ENCODE measurements at places on chromosomes 3 and 15. TPM values are rescaled to one million over a fixed set of nuclear protein-coding genes. Genes with fewer than 3 reads are reported as not detected.

- no peaks in the 10 kb centered on the region for H3K27me3 ChIP-seq
- DNase-seq = no peak
- no peaks in the 10 kb centered on the region for H3K36me3 ChIP-seq
- H3K4me3 ChIP-seq = no peak overlapping the region
- H3K27ac ChIP-seq = no peak overlapping the region
These were observed 46.5 kb upstream of the PDE8A start for GRCh38 chr15:84934942-84935729.

The PAQR5 gene
- not detected for total RNA-seq

The AMIGO3 gene
- total RNA-seq = not detected

GRCh38 chr3:112086875-112087524, 811 bp downstream of the C3orf52 start:
- H3K27me3 ChIP-seq = no peaks in the 10 kb centered on the region
- peaks cover 43% of the 10 kb centered on the region for H3K4me1 ChIP-seq
- H3K27ac ChIP-seq = peak overlapping the region; percentile 80
- DNase-seq = no peak
- H3K36me3 ChIP-seq = peaks cover 8% of the 10 kb centered on the region

- H3K4me3 ChIP-seq = peak overlapping the region; percentile 39
- peak; percentile 30 for DNase-seq
- H3K27ac ChIP-seq = peak overlapping the region; percentile 80
- H3K4me1 ChIP-seq = peaks cover 44% of the 10 kb centered on the region
These were observed 65.3 kb downstream of the SLC30A4 start for GRCh38 chr15:45457220-45457619.

DNA sequence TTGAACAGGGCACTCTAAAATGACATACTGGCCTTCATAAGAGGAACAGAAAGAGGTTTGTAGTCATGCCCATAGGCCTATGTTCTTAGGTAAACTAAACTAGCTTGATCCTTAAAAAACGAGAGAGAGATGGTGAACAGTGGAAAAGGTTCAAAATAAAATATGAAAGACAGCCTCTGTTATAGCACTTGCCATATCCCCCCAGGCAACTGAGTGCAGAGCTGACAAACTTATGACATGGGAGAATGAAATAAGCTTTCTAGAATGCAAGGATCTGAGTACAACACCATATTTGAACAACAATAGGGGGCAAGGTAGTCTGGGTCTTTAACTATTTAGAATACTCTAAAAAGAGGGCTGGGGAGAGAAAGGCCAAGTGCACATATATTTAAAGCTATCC, 700.6 kb upstream of the CFAP20DC start:
- H3K4me1 ChIP-seq = peaks cover 32% of the 10 kb centered on the region
- DNase-seq = no peak
- no peaks in the 10 kb centered on the region for H3K27me3 ChIP-seq
- H3K27ac ChIP-seq = no peak overlapping the region
- peaks cover 45% of the 10 kb centered on the region for H3K36me3 ChIP-seq
- H3K4me3 ChIP-seq = no peak overlapping the region

- DNase-seq = no peak
- no peak overlapping the region for H3K27ac ChIP-seq
- H3K27me3 ChIP-seq = peaks cover 7% of the 10 kb centered on the region
These were observed 196.4 kb downstream of the CADPS start for GRCh38 chr3:62678841-62679240.

The FAM81A gene
- 0.57 TPM for total RNA-seq

- H3K36me3 ChIP-seq = no peaks in the 10 kb centered on the region
- no peaks in the 10 kb centered on the region for H3K27me3 ChIP-seq
- H3K4me3 ChIP-seq = no peak overlapping the region
These were observed 53.7 kb upstream of the FGD5 start for GRCh38 chr3:14765060-14765400.

GRCh38 chr3:34676436-34676835, 878.0 kb downstream of the PDCD6IP start:
- no peaks in the 10 kb centered on the region for H3K4me1 ChIP-seq
- DNase-seq = no peak
- H3K27ac ChIP-seq = no peak overlapping the region
- no peaks in the 10 kb centered on the region for H3K27me3 ChIP-seq
- H3K36me3 ChIP-seq = no peaks in the 10 kb centered on the region

- H3K27ac ChIP-seq = no peak overlapping the region
- peaks cover 7% of the 10 kb centered on the region for H3K36me3 ChIP-seq
- no peaks in the 10 kb centered on the region for H3K4me1 ChIP-seq
- H3K4me3 ChIP-seq = no peak overlapping the region
These were observed 61.2 kb downstream of the PEAK1 start for GRCh38 chr15:77358545-77359240.

GRCh38 chr3:151460228-151460627, 633 bp downstream of the IGSF10 start:
- H3K27me3 ChIP-seq = peaks cover 21% of the 10 kb centered on the region
- H3K36me3 ChIP-seq = no peaks in the 10 kb centered on the region
- peak overlapping the region; percentile 19 for H3K4me3 ChIP-seq
- DNase-seq = no peak
- H3K4me1 ChIP-seq = peaks cover 3% of the 10 kb centered on the region

GRCh38 chr3:12916159-12916558, 74.8 kb upstream of the RPL32 start:
- peaks cover 16% of the 10 kb centered on the region for H3K4me1 ChIP-seq
- peak; percentile 25 for DNase-seq
- H3K27ac ChIP-seq = no peak overlapping the region
- H3K4me3 ChIP-seq = no peak overlapping the region
- H3K36me3 ChIP-seq = peaks cover 5% of the 10 kb centered on the region

DNA sequence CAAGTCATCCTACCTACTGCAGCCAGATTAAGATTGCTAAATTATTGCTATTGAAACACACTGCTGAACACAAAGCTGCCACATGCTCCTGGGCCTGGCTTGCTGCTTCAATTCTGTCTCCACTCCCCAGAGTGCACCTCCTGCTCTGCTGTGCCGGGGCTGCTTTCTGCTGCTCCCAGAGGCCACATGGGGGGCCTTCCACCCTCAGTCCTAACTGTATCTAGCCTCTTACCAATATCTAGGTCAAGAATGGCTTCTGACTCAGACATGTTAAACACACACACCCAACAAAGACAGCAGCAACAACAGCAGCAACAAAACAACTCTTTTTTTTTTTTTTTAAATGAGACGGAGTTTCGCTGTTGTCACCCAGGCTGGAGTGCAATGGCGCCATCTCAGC, 33.0 kb downstream of the MYZAP start:
- H3K4me1 ChIP-seq = no peaks in the 10 kb centered on the region
- DNase-seq = no peak
- no peak overlapping the region for H3K27ac ChIP-seq
- no peak overlapping the region for H3K4me3 ChIP-seq
- no peaks in the 10 kb centered on the region for H3K36me3 ChIP-seq

DNA sequence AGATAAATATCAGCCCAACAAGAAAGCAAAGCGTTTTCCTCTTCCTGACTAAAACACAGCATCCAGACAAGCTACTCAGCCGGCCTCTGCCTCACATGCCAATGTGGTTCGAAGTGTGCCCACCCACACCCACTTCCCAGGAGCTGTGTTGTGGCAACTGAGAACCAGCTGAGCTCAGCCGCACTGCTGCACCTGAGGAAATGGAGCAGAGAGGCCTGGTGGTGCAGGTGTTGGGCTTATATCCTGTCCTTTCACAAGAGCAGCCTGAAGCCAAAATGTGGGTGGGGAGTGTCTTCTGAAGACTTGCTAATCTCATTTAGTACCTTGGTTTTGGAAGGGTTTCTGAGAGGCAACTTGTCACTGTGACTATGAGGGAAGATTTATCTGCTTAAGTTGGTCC, 23.0 kb upstream of the RETNLB start:
- H3K27me3 ChIP-seq = no peaks in the 10 kb centered on the region
- H3K4me3 ChIP-seq = no peak overlapping the region
- no peaks in the 10 kb centered on the region for H3K36me3 ChIP-seq
- peak overlapping the region; percentile 66 for H3K27ac ChIP-seq

DNA sequence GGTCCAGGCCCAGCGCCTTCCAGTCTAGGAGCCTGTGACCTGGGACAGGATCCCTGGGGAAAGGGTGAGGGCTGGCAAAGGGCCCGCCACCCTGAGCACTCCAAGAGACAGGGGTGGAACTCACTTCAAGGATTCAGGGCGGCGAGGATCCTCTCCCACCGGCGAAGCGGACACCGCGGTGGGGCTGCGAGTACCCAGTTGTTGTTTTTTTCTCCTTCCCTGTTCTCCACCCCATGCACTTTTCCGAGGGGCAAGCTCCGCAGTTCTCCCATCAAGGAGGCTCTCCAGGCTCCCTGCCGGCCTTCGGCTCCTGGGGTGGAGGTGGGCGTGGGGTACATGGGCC, 387 bp upstream of the PAQR5 start:
- H3K36me3 ChIP-seq = no peaks in the 10 kb centered on the region
- H3K27ac ChIP-seq = no peak overlapping the region
- H3K4me3 ChIP-seq = no peak overlapping the region
- peaks cover 47% of the 10 kb centered on the region for H3K27me3 ChIP-seq
- DNase-seq = no peak

DNA sequence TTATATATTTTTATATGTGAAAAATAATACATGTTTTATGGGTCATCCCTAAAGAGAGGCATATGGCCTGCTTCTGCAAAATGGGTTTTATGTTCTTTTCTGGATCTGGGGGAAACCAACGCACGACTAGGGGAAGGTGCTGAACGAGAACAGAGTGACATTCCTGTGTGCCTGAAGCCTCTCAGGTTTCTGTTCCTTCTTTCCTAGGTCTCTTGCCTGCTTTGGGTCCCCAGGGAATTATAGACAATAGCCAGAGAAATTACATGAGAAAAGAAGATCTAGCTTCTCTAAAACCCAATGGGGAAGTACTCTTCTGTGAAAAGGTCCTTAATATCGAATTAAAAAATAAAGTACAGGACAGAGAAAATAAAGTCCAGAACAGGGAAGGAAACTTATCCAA, 66.5 kb downstream of the IGSF11 start:
- H3K27ac ChIP-seq = no peak overlapping the region
- no peak overlapping the region for H3K4me3 ChIP-seq
- DNase-seq = no peak
- no peaks in the 10 kb centered on the region for H3K36me3 ChIP-seq
- H3K4me1 ChIP-seq = no peaks in the 10 kb centered on the region
- H3K27me3 ChIP-seq = peaks cover 3% of the 10 kb centered on the region

- peak overlapping the region; percentile 44 for H3K27ac ChIP-seq
- no peak overlapping the region for H3K4me3 ChIP-seq
- H3K36me3 ChIP-seq = peaks cover 16% of the 10 kb centered on the region
- DNase-seq = no peak
These were observed 16.0 kb upstream of the C3orf38 start for GRCh38 chr3:88133711-88134263.

- peaks cover 81% of the 10 kb centered on the region for H3K4me1 ChIP-seq
- no peak for DNase-seq
- no peaks in the 10 kb centered on the region for H3K27me3 ChIP-seq
- no peak overlapping the region for H3K4me3 ChIP-seq
These were observed 12.0 kb downstream of the TATDN2 start for GRCh38 chr3:10260211-10260701.

- H3K27ac ChIP-seq = no peak overlapping the region
- peaks cover 42% of the 10 kb centered on the region for H3K4me1 ChIP-seq
- no peak for DNase-seq
- H3K4me3 ChIP-seq = no peak overlapping the region
These were observed 8.9 kb downstream of the TRIM59 start for GRCh38 chr3:160440687-160441086.

DNA sequence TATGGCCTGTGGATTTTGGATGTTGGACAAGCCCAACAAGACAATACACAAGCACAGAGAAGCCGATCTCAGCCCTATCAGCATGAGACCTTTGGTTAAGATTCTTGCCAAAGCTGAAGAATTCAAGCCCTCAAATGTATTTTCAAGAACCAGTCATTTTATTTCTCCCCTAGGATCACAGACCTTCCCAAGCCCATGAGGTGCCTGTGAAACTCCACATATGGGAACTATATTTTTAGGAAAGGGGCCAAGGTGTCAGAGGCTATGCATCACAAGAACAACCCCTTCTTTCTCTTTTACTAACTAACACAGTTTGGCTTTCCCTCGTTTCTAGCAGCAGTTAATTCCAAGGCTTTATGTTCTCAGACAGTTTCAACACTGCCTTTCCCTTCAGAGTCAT, 364.5 kb downstream of the MAGI1 start:
- H3K4me1 ChIP-seq = no peaks in the 10 kb centered on the region
- no peak overlapping the region for H3K27ac ChIP-seq
- no peak for DNase-seq
- no peak overlapping the region for H3K4me3 ChIP-seq

The TIMP4 gene
- total RNA-seq = 0.11 TPM

- H3K27ac ChIP-seq = no peak overlapping the region
- H3K4me1 ChIP-seq = no peaks in the 10 kb centered on the region
These were observed 41.7 kb downstream of the SOX2 start for GRCh38 chr3:181753391-181753790.

GRCh38 chr15:92617549-92618520, 37.7 kb downstream of the FAM174B start:
- no peaks in the 10 kb centered on the region for H3K36me3 ChIP-seq
- no peak for DNase-seq
- no peaks in the 10 kb centered on the region for H3K27me3 ChIP-seq
- no peaks in the 10 kb centered on the region for H3K4me1 ChIP-seq

DNA sequence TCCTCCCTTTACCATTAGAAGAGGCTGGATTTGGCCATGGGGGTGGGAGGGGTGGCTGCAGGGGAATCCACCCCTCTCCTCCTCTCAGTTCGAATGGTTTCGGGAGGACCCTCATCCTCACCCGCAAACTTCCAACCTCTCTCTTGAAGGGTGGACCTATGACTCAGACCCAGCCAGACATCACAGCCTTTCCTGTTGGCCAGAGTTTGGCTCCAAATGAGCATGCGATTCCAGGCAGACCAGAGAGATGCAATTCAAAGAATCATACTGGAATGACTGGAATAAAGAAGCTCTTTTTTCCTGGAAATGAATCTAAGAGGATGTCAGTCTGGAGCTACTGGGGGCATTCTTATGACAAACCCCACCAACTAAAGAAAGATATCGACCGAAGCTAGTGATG, 516.7 kb upstream of the MDFIC2 start:
- H3K4me3 ChIP-seq = no peak overlapping the region
- H3K27me3 ChIP-seq = peaks cover 6% of the 10 kb centered on the region
- no peak overlapping the region for H3K27ac ChIP-seq
- H3K4me1 ChIP-seq = no peaks in the 10 kb centered on the region
- H3K36me3 ChIP-seq = no peaks in the 10 kb centered on the region

The SLC27A2 gene
- total RNA-seq = 22.1 TPM

DNA sequence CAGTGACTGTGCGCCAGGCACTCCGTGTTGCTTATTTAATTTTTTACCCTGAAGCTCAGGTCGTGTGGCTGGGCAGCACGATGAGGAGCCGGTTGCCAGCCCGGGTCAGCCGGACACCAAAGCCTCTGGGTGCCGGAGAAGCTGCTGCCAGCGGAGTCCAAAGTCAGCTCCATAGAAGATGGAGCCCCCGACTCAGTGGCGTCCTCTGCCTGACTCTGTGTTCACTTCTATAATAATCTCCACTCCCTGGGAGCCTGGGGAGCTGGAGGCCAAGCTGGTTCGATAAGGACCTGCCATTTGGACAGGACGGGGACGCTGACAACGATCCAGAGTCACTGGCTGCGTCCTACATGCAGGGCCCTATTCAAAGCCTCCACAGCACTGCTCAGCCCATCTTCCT, 78.6 kb downstream of the VGLL4 start:
- H3K36me3 ChIP-seq = peaks cover 4% of the 10 kb centered on the region
- no peak for DNase-seq
- peaks cover 2% of the 10 kb centered on the region for H3K4me1 ChIP-seq
- no peak overlapping the region for H3K4me3 ChIP-seq
- no peaks in the 10 kb centered on the region for H3K27me3 ChIP-seq

All from activated CD4-positive, alpha-beta T cell treated with anti-CD3 and anti-CD28 coated beads for 36 hours (primary cell).